ENCODE measurements at places on chromosomes 12 and 14.

DNA sequence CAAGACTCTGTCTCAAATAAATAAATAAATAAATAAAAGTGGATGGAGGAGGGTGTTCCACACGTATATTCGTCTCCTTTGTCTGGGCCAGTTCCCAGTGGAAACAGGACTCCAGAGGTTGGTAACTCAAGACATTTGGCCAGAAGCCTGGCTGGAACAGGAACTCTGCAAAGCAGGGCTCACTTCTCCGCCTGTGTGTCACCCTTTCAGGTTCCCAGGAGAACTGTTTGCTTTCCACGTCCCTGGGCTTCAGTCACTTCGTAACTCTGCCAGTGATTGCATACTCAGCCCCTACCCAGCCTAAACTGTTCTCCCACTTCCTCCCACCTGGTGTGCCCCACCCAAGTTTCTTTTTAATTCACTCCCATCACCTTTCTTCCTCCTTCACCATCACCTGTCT, 7.0 kb upstream of the UBE2N start:
- DNase-seq, result no peak

GRCh38 chr12:2343681-2344080, 290.9 kb downstream of the CACNA1C start:
- DNase-seq, result no peak

- no peak for DNase-seq
Observed at GRCh38 chr12:53696285-53696654, 20.4 kb upstream of the ATP5MC2 start.

GRCh38 chr14:69107407-69108003, 45.4 kb downstream of the DCAF5 start:
- peak; percentile 38 for DNase-seq

- DNase-seq, result no peak
Observed at GRCh38 chr14:21192447-21192822, 36.6 kb upstream of the OR5AU1 start.
